ENCODE measurements at places on chromosomes 16 and 17. TPM values are rescaled to one million over a fixed set of nuclear protein-coding genes. Genes with fewer than 3 reads are reported as not detected.

DNA sequence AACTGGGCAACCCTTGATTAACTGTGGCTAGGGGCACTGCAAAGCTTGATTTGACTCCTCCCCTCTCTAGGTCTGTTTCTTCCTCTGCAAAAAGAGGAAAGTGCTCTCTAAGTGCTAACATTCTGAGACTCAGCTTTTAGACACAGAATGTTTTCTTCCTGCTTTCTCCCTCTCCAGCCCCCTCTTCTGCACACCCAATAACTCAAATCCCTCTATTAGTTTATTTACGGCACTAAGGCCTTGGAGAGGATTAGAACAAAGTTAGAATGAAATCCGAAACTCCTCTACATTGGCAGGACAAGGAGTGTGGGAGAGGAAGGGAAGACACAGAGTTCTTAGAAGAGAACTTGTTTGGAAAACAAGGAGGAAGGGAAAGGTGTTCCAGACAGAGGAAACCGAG lies 3.3 kb upstream of the SBK1 start:
- no peak for DNase-seq

The CMTM2 gene
- total RNA-seq: not detected

DNA sequence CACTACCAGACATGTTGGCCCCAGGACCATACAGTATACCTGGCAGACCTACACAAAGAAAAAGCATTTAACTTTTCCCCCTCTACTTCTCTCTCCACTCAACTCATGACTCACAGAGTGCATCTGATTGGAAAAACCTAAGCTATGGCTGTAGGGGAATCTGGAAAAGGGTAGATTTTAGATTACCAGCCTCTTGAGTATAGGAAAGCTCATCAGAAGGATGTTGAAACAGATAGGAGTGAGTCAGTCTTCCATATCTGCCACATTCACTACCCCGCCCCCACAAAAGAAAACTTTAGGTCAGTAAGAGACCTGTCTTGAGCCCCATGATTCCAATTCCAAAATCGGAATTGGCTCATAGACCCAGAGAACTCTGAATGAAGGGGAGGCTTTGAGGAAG lies 12.3 kb downstream of the KRT9 start:
- DNase-seq: no peak

The DNAAF8 gene
- not detected for total RNA-seq

DNA sequence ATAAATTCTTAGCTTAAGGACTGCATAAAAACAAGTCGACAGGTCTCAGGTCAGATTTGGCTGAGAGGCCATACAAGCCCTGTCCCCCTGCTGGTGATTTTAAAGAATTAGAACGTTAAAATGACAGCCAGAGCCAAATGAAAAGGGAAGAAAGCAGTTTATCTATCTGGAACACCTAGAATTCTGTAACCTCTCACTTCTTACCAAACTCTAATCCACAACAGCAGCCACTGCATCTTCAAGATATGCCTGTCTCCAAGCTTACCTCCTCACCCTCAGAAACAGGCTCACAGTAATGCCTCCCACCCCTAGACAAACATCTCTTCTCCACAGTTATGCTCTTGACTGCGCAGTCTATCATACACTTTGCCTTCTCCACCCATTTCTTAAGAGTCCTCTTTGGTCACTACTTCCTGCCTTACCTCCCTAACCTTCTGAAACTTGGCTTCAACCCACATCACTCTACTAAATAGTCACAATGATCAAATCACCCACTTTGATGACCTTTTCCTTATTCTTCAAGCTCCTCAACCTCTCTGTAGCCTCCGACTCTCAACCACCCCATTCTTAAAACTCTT lies 14.2 kb downstream of the ANKFY1 start:
- DNase-seq: peak; percentile 61

- DNase-seq: no peak
These were observed 8.7 kb downstream of the MSL1 start for GRCh38 chr17:40130352-40131042.

GRCh38 chr17:70109497-70109896 lies 34.5 kb downstream of the KCNJ16 start:
- no peak for DNase-seq

DNA sequence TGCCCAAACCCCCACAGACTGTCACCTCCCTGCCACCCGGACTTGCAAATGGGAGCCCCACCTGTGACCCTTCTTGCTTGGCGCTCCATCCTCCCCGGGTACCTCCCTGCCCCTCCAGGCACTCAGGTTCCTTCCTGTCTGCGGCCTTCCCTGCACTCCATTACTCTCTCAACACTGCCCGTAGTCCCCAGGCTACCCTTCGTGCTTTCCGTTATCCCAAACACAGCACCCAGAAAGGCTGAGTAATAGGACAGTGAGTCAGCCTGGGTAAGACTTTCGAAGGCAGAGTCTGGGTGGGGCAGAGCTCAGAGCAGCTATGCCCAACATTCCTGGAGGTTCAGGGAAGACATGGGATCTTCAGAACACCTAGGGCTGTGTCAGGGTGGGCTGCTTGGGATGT lies 16.6 kb upstream of the C16orf74 start:
- DNase-seq: no peak

DNA sequence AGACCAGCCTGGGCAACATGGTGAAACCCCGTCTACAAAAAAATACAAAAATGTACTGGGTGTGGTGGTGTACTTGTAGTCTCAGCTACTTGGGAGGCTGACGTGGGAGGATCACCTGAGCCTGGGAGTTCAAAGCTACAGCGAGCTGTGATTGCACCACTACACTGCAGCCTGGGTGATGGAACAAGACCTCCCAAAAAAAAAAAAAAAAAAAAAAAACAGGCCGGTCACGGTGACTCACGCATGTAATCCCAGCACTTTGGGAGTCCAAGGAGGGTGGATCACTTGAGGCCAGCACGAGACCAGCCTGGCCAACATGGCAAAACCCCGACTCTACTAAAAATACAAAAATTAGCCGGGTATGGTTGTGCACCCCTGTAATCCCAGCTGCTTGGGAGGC lies 12.7 kb upstream of the APPBP2 start:
- no peak for DNase-seq

DNA sequence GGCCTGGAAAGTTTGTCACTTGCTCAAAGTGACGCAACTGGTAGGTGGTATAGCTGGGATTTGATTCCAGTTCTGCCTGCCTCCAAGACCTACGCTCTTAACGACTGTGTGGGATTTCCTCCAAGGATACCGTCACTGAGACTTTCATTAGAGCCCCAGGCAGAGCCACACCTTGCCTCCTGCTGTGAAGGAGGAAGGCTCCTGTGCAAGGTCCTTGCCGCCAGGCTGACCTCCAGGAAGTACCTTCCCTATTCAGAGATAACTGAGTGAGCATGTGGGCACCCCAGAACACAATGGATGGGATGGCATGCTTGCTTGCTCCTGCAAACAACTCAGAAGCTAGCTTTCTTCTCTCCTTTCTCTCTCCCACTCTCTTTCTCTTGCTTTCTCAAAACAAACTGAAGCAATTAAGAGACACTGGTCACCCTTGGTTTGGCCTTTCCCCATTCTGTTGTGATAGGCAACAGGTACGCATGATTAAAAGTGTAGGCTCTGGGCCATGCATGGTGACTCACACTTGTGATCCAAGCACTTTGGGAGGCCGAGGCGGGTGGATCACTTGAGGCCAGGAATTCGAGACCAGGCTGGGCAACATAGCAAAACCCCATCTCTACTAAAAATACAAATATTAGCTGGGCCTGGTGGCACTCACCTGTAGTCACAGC lies 30.7 kb downstream of the CACNG3 start:
- no peak for DNase-seq

DNA sequence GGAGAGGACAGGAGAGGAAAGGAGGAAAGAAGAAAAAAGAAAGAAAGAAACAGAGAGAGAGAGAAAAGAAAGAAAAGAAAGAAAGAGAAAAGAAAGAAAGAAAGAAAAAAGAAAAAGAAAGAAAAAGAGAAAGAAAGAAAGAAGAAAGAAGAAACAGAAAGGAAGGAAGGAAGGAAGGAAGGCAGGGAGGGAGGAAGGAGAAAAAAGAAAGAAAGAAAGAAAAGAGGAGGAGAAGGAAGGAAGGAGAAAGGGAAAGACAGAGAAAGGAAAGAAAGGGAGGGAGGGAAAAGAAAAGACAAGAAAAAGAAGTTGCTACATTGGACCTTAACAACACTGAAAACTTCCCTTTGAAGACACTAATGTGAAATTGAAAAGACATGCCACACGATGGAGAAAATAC lies 56.6 kb upstream of the CCL2 start:
- no peak for DNase-seq

DNA sequence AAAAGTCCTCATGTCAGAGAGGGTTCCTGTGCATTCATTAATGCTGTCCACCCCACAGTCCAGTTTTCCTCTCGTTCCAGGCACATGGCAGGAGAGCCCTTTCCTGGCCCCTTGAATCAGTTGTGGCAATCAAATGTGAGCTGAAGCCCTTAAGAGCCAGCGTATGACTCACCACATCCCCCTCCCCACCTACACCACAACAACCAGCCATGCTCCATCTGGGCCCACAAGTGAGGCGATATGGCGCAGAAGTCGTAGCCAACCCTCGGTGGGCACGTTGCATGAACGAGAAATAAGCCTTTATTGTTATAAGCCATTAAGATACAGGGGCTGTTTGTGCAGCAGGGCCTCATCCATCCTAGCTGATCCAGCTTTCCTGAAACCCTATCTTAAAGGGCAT lies 28.2 kb downstream of the GRIN2A start:
- no peak for DNase-seq

DNA sequence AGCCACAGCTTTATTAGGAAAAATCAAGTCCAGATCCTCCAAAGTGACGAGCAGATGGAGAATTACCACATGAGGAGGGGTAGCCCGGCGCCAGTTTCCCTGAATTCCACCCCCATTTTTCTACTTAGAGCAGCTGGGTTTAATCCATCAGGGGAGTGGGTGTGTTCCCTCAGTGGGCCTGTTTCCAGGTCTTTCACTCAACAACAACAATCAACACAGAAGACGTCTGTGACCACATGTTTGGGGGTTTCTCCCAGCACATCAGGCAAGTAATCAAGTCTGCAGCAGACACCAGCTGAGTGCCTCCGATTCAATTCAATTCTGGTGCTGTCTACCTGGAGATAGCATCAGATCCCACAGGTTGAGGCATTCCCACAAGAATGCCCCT lies 6.8 kb downstream of the SLC6A2 start:
- DNase-seq: no peak

DNA sequence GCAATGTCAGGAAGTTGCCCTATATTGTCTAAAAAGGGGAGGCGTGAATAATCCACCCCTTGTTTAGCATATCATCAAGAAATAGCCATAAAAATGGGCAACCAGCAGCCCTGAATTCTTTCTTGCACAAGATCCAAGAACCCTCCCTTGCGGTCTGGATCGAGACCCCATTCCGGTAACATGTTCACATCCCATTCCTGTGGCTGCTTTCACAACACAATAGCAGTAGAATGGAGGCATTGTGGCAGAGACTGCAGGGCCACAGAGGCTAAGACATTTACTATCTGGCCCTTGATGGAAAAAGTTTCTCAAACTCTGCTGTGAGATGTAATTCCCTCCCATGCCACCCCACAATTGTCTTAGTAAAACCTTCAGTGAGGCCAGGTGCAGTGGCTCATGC lies 73.2 kb downstream of the RMI2 start:
- no peak for DNase-seq

The KRTAP16-1 gene
- not detected for total RNA-seq

The GRN gene
- 98.6 TPM for total RNA-seq

DNA sequence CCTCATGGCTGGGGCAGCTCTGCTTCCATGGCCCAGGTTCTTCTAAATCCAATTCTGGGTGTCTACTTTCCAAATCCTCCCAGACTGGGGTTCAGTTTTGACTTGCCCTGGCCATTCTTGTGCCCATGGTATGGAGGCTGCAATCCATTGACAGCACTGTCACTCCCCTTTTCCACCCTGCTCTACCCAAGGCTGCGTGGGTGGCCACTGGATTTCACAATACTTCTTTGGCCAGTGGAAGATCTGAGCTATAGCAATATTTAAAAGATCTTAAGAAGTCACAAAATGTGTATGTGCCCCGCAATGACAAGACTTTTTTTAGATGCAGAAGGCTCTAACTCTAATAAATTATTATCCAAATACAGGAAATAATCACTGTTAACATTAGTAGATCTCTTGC lies 329.4 kb upstream of the CCL2 start:
- DNase-seq: no peak

The IL21R gene
- not detected for total RNA-seq

GRCh38 chr16:77330332-77331042 lies 104.3 kb downstream of the ADAMTS18 start:
- DNase-seq: peak; percentile 88

The CCL8 gene
- not detected for total RNA-seq

DNA sequence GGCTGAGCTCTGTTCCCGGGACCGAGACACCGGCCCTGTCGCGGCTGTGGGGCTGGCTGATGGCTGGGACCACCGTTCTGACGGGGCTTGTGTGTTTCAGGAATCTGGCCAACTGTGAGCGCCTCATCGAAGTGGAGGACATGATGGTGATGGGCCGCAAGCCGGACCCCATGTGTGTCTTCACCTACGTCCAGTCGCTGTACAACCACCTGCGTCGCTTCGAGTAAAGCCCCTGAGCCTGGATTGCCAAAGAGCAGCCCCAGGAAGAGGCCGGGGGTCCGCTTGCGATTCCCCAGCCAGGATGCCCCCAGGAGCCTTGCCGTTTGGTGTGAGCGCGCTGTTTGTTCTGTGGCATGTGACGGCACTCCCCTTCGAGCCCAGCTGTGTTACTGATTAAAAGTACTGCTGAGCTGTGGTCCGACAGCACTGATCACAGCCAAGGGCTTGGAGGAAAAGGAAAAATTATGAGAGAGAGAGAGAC lies 23.0 kb downstream of the SMTNL2 start:
- no peak for DNase-seq

The PIP4K2B gene
- total RNA-seq: 81.1 TPM

The KRT17 gene
- not detected for total RNA-seq

The C16orf74 gene
- total RNA-seq: not detected

DNA sequence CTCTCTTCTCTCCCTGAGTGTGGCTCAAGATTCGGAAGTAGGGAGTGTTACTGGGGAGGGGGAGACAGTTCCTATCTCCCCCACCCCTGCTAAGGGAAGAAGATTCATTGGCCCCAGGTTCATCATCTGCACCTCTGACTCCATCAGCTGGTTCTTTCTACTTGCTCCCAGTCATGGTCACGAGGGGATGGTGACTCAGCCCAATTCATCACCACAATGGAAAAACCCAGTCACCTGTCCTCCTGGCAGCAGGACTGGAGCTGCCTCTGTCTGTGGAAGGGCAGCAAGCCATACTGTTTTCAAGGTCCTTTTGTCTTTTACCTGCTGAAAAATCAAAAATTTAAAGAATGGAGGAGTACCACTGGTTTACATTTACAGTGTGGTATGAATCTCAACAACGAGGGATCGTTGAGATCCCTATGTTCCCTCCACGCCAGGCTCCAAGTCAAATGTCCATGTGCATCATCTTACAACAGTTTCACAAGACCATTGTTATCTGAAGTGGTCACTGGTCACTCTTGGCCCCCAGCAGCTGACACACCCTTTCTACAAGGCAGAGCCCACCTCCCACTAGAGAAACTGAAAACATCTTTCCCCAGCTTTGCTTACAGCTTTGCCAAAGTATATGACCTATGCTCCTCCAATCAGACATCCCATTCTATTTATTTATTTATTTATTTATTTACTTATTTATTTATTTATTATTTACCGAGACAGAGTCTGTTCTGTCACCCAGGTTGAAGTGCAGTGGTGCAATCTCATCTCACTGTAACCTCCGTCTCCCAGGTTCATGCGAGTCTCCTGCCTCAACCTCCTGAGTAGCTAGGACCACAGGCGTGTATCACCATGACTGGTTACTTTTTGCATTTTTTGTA lies 40.4 kb upstream of the NDRG4 start:
- no peak for DNase-seq
